Activated T-cell treated with anti-CD3 and anti-CD28 coated beads, Interleukin-2, amount 50 U/mL, for 72 hours (primary cell): ENCODE measurements at places on chromosomes 12 and 14. TPM values are rescaled to one million over a fixed set of nuclear protein-coding genes. Genes with fewer than 3 reads are reported as not detected.

Gene CLEC4E
- not detected for total RNA-seq

Gene GPR162
- 0.93 TPM for total RNA-seq

DNA sequence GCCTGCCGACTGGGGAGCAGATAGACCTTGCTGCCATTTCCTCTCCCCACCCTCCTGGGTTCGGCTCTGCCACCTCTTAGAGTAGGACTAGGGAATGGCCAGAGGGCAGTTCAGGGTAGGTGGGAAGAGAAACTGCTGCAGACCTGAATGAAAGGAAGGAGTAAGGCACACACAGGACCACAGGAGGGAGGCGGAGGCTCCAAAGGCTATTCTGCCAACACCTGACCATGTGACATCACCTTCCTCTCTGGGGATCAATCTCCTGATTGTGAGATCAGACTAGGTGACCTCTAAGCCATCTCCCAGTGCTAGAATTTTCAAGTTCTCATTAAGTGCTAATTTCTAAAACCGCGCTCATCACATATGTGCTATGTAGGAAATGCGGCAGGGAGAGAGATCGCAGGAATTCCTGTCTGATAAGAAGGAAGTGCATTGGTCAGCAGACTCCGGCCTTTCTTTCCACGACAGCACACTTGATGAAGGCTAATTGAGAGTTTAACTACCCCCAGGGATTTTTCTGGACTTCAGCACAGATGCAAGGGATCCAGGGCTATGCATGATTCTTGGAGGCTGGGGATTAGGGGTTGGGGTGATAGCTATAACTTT lies 11.5 kb upstream of the TSPAN11 start:
- no peak for DNase-seq
- H3K4me1 ChIP-seq = no peaks in the 10 kb centered on the region
- H3K27me3 ChIP-seq = peaks cover 24% of the 10 kb centered on the region

DNA sequence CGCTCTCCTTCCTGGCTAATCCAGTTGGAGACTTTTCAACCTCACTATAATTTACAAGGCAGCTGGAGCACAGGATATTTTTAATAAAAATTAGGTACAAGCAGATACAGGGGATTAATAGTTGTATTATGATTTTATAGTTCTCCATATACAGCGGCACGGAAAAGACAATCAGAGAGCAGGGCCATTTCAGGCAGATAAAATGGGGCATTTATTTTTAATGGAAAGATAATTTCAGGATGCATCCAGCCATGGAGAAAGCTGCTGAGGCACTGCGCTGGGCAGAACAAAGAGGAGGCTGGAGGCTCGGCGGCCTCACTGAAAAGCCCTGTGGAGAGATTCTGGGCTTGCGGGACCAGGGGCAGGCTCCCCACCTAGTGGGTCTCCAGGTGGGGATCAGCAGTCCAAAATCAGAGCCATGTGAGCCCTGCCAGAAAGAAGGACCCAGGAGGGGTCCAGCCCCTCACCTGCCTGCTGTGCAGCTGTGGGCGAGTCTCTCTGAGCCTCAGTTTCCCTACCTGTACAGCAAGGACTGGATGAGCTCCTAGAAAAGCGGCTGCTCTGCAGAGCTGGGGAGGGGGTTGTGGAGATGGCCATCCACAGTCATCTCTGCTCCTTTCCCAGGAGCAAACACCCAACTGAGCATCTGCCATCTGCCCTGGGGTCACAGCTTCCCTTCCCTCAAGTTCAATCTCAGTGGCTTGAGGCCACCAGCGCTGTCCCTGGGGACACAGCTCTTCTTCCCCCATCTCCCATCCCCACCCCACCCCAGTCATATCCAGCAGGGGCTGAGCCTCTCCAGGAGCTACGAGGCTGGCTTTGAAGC lies 23.9 kb upstream of the C14orf180 start:
- H3K27ac ChIP-seq = no peak overlapping the region
- H3K4me3 ChIP-seq = no peak overlapping the region
- H3K27me3 ChIP-seq = no peaks in the 10 kb centered on the region

DNA sequence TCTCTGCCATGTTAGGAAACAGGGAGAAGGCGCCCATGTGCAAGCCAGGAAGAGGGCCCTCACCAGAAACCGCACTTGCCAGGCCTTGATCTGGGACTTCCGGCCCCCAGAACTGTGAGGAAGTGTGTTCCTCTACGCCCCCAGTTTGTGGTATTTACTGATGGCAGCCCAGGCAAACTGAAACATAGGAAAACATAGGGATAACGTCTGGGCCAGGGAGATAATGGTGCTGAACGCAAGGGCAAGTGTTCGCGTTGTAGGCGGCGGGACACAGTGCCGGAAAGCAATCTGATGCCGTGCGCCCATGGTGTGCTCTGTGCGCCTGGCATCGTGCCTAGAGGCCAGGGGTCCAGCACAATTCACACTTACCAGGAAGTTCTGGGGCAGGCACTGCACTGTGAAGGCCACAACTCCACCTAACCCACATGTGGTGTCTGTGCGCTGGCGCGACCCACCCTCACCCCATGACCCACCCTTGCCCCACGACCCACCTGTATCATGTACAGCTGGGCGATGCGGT lies 53.6 kb downstream of the ARL6IP4 start:
- H3K4me1 ChIP-seq = peaks cover 33% of the 10 kb centered on the region
- peak overlapping the region; percentile 76 for H3K4me3 ChIP-seq
- H3K27me3 ChIP-seq = no peaks in the 10 kb centered on the region
- no peak for DNase-seq
- peak overlapping the region; percentile 91 for H3K27ac ChIP-seq

DNA sequence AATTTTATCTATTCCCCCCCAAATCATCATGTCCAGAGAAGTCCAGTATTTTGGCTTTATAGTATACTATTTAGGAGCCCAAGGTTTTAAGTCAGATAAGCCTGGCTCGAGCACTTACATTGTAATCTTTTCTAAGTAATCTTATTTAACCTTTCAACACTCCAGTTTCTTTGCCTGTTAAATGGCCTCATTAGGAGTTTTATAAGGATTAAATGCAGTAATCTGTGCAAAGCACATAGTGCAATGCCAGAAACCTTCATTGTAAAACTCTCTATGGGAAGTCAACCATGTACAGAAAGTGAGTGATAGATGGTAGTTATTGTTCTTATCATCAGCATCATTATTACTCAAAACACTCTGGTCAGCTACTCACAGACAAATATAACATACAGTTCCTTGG lies 1330.4 kb downstream of the SLC16A7 start:
- no peak overlapping the region for H3K27ac ChIP-seq
- no peaks in the 10 kb centered on the region for H3K27me3 ChIP-seq
- no peak for DNase-seq
- no peaks in the 10 kb centered on the region for H3K4me1 ChIP-seq
- no peak overlapping the region for H3K4me3 ChIP-seq

GRCh38 chr12:22543246-22544037 lies 900 bp downstream of the C2CD5 start:
- peaks cover 11% of the 10 kb centered on the region for H3K36me3 ChIP-seq
- peak overlapping the region; percentile 98 for H3K4me3 ChIP-seq
- DNase-seq = peak; percentile 61
- peaks cover 7% of the 10 kb centered on the region for H3K27me3 ChIP-seq

GRCh38 chr12:91111366-91112325 lies at the start of gene LUM:
LUM (minus strand) TSS chr12:91111494; CDS start chr12:91108979, 2,515 bp downstream.
- no peaks in the 10 kb centered on the region for H3K36me3 ChIP-seq
- DNase-seq = no peak
- no peaks in the 10 kb centered on the region for H3K27me3 ChIP-seq
- H3K27ac ChIP-seq = no peak within 1 kb of the TSS

DNA sequence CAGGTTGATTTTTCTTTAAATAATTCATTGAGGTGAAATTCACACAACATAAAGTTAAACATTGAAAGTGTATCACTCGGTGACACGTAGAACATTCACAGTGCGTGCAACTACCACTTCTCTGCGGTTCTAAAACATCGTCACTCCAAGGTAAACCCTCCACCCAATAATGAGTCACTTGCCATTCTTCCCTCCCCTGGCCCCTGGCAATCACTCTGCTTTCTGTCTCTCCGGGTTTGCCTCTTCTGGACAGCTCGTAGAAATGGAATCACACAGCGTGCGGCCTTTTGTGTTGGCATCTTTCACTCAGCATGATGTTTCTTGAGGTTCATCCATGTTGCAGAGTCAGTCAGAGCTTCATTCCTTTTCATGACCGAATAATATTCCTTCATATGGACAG lies 18.9 kb downstream of the FZD10 start:
- H3K27me3 ChIP-seq = peaks cover 24% of the 10 kb centered on the region
- no peak for DNase-seq
- no peak overlapping the region for H3K4me3 ChIP-seq
- no peak overlapping the region for H3K27ac ChIP-seq
- H3K36me3 ChIP-seq = no peaks in the 10 kb centered on the region

- peaks cover 2% of the 10 kb centered on the region for H3K36me3 ChIP-seq
- H3K4me3 ChIP-seq = peak overlapping the region; percentile 94
- peaks cover 33% of the 10 kb centered on the region for H3K27me3 ChIP-seq
- peaks cover 23% of the 10 kb centered on the region for H3K4me1 ChIP-seq
- H3K27ac ChIP-seq = no peak overlapping the region
Observed at GRCh38 chr12:94148739-94149118, 352 bp downstream of the PLXNC1 start.

GRCh38 chr14:59332727-59333126 lies 132.5 kb downstream of the GPR135 start:
- no peak overlapping the region for H3K27ac ChIP-seq
- no peak for DNase-seq
- no peaks in the 10 kb centered on the region for H3K36me3 ChIP-seq
- no peaks in the 10 kb centered on the region for H3K4me1 ChIP-seq
